ENCODE measurements at places on chromosomes 11 and 22. TPM values are rescaled to one million over a fixed set of nuclear protein-coding genes. Genes with fewer than 3 reads are reported as not detected.

- no peaks in the 10 kb centered on the region for H3K36me3 ChIP-seq
- H3K4me1 ChIP-seq, result peaks cover 9% of the 10 kb centered on the region
- H3K27ac ChIP-seq, result no peak overlapping the region
- no peak for DNase-seq
Observed at GRCh38 chr11:67030976-67031375, 8.0 kb downstream of the SYT12 start.

- H3K27me3 ChIP-seq, result no peaks in the 10 kb centered on the region
- H3K36me3 ChIP-seq, result no peaks in the 10 kb centered on the region
- H3K4me3 ChIP-seq, result no peak within 1 kb of the TSS
Observed at GRCh38 chr11:5383576-5383975, at the start of gene OR51M1. Gene OR51M1 (plus strand): TSS chr11:5383812. CDS start chr11:5389399, 5,587 bp downstream.

GRCh38 chr11:102111011-102111786, 952 bp downstream of the YAP1 start:
- H3K27me3 ChIP-seq, result no peaks in the 10 kb centered on the region
- H3K27ac ChIP-seq, result peak overlapping the region; percentile 95
- H3K36me3 ChIP-seq, result peaks cover 6% of the 10 kb centered on the region
- peak; percentile 76 for DNase-seq
- H3K4me1 ChIP-seq, result no peaks in the 10 kb centered on the region

DNA sequence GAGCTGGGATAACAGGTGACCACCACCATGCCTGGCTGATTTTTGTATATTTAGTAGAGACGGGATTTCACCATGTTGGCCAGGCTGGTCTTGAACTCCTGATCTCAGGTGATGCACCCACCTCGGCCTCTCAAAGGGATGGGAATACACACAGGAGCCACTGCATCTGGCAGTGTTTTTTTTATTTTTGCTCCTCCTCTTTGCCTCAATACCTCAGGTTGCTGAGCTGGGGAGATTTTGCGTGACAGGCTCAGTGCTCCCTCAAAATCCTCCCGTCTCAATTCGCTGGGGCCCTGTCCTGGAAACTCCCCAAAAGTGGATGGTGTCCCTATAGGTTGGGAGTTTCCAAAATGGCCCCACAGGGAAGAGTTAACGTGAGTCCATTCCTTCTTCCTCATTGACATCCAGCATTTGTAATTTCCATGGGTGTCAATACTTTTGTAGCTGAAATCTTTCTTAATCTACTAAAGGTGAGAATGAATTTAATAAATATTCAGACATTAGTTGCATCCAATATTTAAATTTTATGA, 71.8 kb downstream of the GGTLC2 start:
- DNase-seq, result no peak
- H3K36me3 ChIP-seq, result no peaks in the 10 kb centered on the region

DNA sequence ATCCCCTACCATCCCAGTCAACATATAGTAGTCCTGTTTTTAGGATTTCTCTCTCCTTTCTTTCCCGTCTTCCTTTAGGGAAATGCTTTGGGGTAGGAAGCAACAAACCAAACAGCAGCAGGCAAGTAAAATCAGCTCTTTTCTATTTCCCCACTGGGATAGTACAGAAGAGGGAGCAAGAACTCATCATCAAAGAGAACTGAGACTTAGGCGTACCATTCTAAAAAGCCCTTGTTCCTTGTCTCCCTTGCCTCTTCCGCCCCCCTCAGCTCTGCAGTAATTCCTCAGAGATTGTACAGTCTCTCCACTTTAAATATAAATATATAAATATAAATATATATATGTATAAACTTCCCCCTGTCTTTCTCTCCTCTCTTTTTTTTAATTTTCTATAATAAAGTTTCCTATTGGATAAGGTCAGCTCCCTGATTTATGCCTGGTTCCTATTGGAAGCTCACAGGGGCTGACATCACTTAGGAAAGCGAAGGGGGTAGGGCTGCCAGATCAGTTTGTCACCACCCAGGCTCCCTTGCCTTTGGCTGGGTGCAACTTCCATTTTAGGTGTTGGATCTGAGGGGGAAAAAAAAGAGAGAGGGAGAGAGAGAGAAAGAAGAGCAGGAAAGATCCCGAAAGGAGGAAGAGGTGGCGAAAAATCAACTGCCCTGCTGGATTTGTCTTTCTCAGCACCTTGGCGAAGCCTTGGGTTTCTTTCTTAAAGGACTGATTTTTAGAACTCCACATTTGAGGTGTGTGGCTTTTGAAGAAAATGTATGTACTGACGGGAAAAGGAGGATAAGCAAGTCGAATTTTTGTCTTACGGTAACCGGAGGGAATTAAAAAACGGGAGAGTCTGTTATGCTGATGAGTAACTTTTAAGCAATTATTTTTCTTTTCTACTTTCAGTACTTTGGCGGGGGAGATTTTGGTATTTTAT, at the start of gene CTNND1:
CTNND1 (plus strand) TSS at position 502 of the 934 bp plus-strand sequence. CDS start 29,677 bp downstream, outside the sequence.
- H3K27me3 ChIP-seq, result no peaks in the 10 kb centered on the region
- H3K27ac ChIP-seq, result peak within 1 kb of the TSS; percentile 97
- no peaks in the 10 kb centered on the region for H3K36me3 ChIP-seq
- peak; percentile 95 for DNase-seq
- peak within 1 kb of the TSS; percentile 66 for H3K4me3 ChIP-seq
- H3K4me1 ChIP-seq, result peaks cover 33% of the 10 kb centered on the region

DNA sequence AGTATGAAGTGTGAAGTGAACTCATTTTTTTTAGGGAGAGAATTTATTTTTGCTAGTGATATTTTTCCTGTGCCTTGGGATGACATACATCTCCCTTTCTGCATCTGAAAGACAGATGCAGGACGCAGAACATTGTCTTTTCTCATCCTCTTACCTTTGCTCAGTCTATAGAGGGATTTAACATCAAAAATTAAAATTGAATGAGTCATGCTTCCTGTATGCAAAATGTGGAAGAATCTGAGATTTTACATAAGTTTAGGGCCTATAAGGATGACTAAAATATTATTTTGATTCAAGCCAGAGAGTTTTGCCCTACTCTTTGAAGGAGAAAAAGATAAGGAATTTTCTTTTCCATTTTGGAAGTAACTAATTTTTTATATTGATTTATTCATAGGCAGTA, 27.3 kb downstream of the XRCC6 start:
- no peaks in the 10 kb centered on the region for H3K27me3 ChIP-seq
- DNase-seq, result no peak
- no peak overlapping the region for H3K27ac ChIP-seq
- H3K4me3 ChIP-seq, result no peak overlapping the region

DNA sequence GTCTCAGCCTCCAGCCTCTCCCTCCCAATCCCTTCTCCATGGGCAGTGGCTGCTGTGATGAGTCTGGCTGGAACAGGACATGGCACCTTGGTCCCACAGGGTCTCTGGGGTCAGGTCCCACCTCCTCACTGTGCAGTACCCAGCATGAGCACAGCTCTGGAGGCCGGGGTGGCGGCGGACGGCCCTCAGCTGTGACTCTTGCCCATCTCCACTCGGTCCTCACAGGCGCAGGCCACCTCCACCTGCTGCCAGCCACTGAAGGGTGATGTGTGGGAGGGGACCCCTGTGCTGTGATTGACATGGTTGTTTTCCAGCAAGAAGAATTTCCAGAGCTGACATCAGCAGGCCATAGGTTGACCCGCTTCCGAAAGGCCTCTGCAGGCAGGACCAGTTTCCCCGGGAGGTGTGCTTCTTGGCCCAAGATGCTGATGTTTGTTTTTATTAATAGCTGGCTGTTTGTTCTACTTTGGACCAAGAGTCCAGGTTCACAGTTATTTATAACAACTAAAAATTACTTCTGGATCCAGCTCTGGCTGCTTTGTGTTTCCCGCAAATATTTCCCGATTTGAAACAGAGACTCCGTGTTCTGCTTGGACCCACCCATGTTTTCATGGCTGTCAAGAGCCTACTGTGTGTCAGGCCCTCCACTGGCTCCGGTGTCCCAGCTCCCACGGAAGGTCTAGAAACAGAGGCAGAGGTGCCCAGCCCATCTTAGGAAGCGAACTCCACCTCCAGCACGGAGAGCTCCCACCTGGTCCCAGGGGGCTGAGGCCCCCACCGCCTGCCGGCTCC, 45.7 kb downstream of the SCUBE1 start:
- H3K27me3 ChIP-seq, result no peaks in the 10 kb centered on the region
- no peak for DNase-seq
- H3K27ac ChIP-seq, result no peak overlapping the region
- H3K4me3 ChIP-seq, result no peak overlapping the region

GRCh38 chr11:62273284-62273683, 3.3 kb downstream of the SCGB2A2 start:
- DNase-seq, result no peak
- no peak overlapping the region for H3K4me3 ChIP-seq

Gene SOX10
- total RNA-seq, result 7.0 TPM

Gene TMEM191C
- total RNA-seq, result 1.3 TPM

Gene SCGB1D2
- total RNA-seq, result not detected

Gene FXYD6
- 42.6 TPM for total RNA-seq

Gene AIFM3
- total RNA-seq, result 0.75 TPM

Measured in right atrium auricular region (tissue), 2 donors.